ENCODE measurements at places on chromosomes 12 and 14.
A peak's percentile ranks its signal among the peaks of the same experiment; 100 is the strongest.

DNA sequence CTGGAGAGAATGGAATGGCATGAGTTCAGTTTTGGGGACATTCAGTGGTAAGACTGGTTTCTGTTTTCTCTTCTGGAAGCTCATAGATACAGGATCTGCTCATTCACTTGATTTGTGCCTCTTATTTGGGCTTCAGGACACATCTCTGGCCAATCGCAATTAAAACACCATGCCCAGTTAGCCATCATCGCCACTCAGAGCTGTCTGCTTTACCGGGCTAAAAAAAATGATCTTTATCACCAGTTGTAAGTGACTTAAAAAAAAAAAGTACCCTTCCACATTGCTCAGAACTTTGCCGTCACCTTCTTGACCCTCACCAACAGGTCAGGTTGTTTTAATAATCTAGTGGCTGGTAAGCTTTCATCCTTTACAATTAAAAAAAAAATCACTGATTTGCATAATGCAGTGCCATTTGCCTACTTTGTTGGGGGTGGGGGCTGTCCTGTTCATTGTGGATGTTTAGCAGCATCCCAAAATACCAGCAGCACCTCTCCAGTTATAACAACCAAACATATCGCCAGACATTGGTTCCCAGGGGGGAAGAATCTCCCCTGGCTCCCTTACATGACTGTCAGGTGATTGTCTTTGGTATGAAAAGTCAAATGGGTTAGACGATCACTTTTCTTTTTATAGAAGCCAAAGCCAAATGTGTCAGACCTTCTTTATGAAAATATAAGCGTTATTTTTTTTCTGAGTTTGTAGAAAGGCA is 150.1 kb downstream of the PRKCH start:
- no peak for DNase-seq
- no peaks in the 10 kb centered on the region for H3K36me3 ChIP-seq
- H3K27ac ChIP-seq: peak overlapping the region; percentile 24
- H3K4me1 ChIP-seq: peaks cover 2% of the 10 kb centered on the region
- H3K27me3 ChIP-seq: no peaks in the 10 kb centered on the region

GRCh38 chr12:43267818-43268217 is 284.2 kb downstream of the ADAMTS20 start:
- no peaks in the 10 kb centered on the region for H3K4me1 ChIP-seq
- no peak overlapping the region for H3K4me3 ChIP-seq
- no peak overlapping the region for H3K27ac ChIP-seq
- no peaks in the 10 kb centered on the region for H3K27me3 ChIP-seq
- DNase-seq: no peak

GRCh38 chr12:25816637-25817036 is 141.8 kb upstream of the RASSF8 start:
- no peaks in the 10 kb centered on the region for H3K36me3 ChIP-seq
- H3K4me3 ChIP-seq: no peak overlapping the region
- H3K4me1 ChIP-seq: no peaks in the 10 kb centered on the region
- H3K27ac ChIP-seq: no peak overlapping the region
- no peak for DNase-seq

- H3K36me3 ChIP-seq: no peaks in the 10 kb centered on the region
- H3K27ac ChIP-seq: no peak overlapping the region
- no peaks in the 10 kb centered on the region for H3K27me3 ChIP-seq
- H3K4me1 ChIP-seq: no peaks in the 10 kb centered on the region
- no peak overlapping the region for H3K4me3 ChIP-seq
Observed at GRCh38 chr12:105338966-105339365, 8.5 kb downstream of the C12orf75 start.

GRCh38 chr14:70917633-70918032 is 10.4 kb downstream of the PCNX1 start:
- peaks cover 10% of the 10 kb centered on the region for H3K4me1 ChIP-seq
- DNase-seq: no peak
- no peaks in the 10 kb centered on the region for H3K27me3 ChIP-seq
- no peak overlapping the region for H3K4me3 ChIP-seq

- peaks cover 24% of the 10 kb centered on the region for H3K36me3 ChIP-seq
- no peaks in the 10 kb centered on the region for H3K27me3 ChIP-seq
- H3K4me3 ChIP-seq: peak overlapping the region; percentile 91
- peaks cover 43% of the 10 kb centered on the region for H3K4me1 ChIP-seq
- H3K27ac ChIP-seq: peak overlapping the region; percentile 100
Observed at GRCh38 chr12:124915239-124916236, 1.1 kb upstream of the UBC start.

DNA sequence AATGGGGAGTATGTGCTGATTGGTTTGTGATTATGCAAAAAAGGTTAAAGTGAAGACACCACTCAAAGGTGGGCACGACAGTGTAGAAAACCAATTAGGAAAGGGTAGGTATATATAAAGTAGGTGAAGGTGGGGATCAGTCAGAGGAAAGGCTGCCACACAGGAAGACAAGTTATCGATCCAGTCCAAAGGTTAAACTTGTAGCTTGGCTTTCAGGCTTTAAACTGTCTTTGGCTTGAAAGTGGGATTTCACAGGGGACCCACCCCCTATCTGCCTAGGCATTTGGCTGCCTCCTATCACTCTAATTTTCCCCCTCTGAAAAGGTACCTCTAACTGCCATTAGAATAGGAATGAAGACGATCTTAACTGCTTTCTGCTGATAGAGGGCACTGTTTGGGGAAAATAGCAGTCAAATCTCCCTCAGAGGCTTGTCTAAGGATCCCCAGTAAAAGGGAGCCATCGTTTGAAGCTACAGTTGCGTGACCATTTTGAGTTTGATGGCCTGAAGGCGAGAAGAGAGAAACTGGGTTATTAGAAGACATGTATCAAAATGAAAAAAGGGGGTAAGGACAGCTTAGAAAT is 250.2 kb downstream of the GPHN start:
- no peak overlapping the region for H3K4me3 ChIP-seq
- H3K27ac ChIP-seq: no peak overlapping the region
- no peaks in the 10 kb centered on the region for H3K36me3 ChIP-seq
- no peaks in the 10 kb centered on the region for H3K4me1 ChIP-seq
- no peak for DNase-seq

GRCh38 chr12:77274926-77275325 is 209.6 kb upstream of the E2F7 start:
- no peaks in the 10 kb centered on the region for H3K4me1 ChIP-seq
- H3K36me3 ChIP-seq: no peaks in the 10 kb centered on the region
- no peak overlapping the region for H3K4me3 ChIP-seq
- H3K27ac ChIP-seq: no peak overlapping the region

- no peak overlapping the region for H3K27ac ChIP-seq
- no peaks in the 10 kb centered on the region for H3K27me3 ChIP-seq
- no peaks in the 10 kb centered on the region for H3K36me3 ChIP-seq
- H3K4me3 ChIP-seq: no peak overlapping the region
- DNase-seq: peak; percentile 54
Observed at GRCh38 chr12:119153477-119154434, 25.0 kb upstream of the HSPB8 start.

GRCh38 chr14:77314539-77315457 is 5.9 kb downstream of the POMT2 start:
- no peak overlapping the region for H3K4me3 ChIP-seq
- H3K4me1 ChIP-seq: no peaks in the 10 kb centered on the region
- no peak for DNase-seq
- no peak overlapping the region for H3K27ac ChIP-seq

GRCh38 chr12:70338531-70338930 is 27.6 kb upstream of the KCNMB4 start:
- DNase-seq: no peak
- peaks cover 68% of the 10 kb centered on the region for H3K36me3 ChIP-seq
- H3K4me1 ChIP-seq: no peaks in the 10 kb centered on the region
- H3K4me3 ChIP-seq: no peak overlapping the region
- no peaks in the 10 kb centered on the region for H3K27me3 ChIP-seq
- no peak overlapping the region for H3K27ac ChIP-seq

DNA sequence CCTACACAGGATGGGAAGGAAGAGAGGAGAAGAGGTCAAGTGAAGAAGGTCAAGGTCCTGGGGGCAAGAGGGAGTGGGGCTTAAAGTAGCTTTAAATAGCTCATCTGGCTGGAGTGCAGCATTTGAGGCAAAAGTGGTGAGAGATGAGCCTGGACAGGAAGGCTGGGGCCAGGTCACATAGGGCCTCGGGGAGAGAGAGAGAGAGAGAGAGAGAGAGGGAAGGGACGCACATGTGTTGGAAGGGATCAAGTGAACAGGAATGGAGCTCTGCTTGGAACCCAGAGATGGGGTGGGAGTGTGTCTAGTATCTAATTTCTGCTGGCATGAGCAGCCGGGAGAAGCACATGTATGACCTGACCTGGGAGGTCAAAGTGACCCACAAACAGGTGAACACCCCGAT is 407.5 kb downstream of the MED13L start:
- H3K27me3 ChIP-seq: no peaks in the 10 kb centered on the region
- no peaks in the 10 kb centered on the region for H3K4me1 ChIP-seq
- DNase-seq: no peak
- H3K4me3 ChIP-seq: no peak overlapping the region
- no peak overlapping the region for H3K27ac ChIP-seq

Data from right lobe of liver (tissue), 6 donors.